Right forelimb (tissue), 1 donor: ENCODE measurements at places on chromosomes 1 and 21.

GRCh38 chr21:41240040-41240439, 72.1 kb downstream of the BACE2 start:
- no peak for DNase-seq

- no peak for DNase-seq
Measured at GRCh38 chr1:80457409-80457808, 1343.3 kb upstream of the ADGRL2 start.

DNA sequence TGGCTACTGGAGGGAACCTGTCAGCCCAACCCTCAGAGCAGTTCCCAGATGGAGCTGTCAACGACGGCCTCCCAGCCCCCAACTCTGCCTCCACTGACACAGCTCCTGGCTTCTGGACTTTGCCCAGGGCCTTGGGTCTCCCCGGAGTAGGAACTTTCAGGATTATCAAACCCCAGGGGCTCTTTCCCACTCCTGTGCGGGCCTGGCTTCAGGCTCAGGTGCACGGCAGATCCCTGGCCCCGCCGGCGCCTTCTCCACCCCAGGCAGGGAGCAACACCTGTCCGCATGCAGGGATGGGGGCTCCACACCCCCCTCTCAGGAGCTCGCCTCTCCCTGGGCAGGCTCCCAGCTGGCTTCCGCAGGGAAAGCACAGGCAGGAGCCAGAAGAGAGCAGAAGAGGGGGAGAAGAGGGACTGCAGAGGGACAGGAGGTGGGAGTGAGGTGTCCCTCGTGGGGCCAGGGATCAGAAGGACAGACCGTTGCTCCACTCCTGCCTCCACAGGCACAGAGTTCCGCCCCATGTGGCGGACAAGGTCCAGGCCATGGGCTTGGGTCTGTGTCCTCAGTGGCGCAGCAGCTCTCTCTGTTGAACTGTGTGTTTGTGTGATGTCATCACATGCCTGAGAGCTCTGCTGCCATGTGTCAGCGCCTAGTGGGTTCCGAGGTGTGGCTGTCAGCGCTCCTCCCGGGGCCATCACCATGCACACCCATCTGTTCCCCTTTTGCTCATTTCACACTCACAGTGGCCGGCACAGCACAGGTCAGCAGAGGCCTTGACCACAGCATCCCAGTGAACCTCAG, 107.7 kb downstream of the PDE9A start:
- DNase-seq: no peak

DNA sequence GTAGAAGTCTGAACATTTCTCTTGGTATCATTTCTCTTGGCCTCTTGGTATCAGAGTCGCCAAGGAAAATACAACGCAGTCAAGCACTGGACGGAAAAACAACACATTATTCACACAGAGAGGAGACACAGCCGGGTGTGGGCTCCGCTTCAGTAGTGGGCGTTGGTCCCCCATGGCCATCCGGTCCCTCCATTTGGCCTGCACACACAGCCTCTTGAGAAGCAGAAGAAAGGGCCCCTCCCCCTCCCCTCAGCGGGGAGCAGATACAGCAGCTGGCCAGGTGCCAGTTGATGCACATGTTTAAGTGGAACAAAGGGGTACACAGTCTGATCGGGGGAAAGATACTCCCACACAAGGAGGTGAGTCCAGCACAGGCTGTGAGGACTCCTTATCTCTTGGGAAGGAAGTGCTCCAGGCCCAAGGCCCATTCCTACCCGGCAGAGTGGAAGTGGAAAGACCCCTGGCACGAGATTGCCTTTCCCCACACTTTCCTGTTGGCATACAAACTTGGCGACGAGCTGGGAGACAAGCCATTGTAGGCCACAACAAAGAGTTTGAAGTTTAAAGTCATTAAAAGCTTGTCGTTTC, 311.3 kb downstream of the FAM72C start:
- DNase-seq: no peak

GRCh38 chr21:46017148-46017547, 35.6 kb downstream of the COL6A1 start:
- no peak for DNase-seq
